ENCODE measurements at places on chromosomes 13 and 19.
A peak's percentile ranks its signal among the peaks of the same experiment; 100 is the strongest.

DNA sequence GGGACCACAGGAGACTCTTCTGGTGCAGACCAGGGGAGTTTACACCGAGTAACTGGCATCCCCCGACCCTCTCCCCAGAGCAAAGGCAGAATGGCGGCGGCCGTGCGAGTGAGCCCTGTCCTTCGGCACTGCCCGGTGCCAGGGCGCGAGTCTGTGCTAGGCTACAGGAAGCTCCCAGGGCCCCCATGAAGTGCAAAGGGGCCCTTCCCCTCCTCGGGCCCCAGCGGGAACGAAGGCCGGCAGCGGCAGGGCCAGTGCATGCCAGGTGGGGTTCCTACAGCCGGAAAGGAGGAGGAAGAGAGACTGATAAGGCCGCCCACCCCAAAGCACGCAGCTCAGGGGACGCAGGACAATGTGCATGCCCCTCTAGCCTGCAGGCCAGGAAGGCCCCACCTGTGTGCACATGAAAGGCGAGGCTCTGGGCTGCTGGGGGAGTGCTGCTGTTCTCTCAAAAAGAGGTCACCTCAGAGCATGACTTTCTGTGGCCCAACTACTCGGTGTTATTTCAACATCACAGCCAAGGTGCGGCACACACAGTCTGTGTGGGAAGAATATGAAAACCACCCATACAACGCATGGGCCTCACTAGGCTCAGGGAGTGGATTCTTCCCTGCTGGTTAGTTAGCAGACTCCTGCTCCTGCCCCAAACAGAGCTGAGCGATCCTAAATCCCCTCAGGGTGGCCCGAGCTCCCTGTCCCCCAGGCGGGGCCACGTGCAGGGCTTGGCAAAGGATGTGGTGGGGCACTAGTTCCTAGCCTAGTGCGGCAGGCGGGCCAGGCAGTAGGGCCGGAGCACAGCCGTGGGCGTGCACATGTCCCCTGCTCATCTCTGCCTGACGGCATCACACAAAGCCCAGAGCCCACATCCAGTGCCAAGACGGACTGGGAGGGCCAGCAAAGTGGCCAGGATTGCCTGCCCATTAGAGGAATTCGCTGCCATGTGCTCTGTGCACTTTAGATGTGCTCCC, 28.4 kb upstream of the TIMM44 start:
- no peak for DNase-seq

- no peak for DNase-seq
These were observed 192.6 kb upstream of the UBL3 start for GRCh38 chr13:30042891-30043630.

DNA sequence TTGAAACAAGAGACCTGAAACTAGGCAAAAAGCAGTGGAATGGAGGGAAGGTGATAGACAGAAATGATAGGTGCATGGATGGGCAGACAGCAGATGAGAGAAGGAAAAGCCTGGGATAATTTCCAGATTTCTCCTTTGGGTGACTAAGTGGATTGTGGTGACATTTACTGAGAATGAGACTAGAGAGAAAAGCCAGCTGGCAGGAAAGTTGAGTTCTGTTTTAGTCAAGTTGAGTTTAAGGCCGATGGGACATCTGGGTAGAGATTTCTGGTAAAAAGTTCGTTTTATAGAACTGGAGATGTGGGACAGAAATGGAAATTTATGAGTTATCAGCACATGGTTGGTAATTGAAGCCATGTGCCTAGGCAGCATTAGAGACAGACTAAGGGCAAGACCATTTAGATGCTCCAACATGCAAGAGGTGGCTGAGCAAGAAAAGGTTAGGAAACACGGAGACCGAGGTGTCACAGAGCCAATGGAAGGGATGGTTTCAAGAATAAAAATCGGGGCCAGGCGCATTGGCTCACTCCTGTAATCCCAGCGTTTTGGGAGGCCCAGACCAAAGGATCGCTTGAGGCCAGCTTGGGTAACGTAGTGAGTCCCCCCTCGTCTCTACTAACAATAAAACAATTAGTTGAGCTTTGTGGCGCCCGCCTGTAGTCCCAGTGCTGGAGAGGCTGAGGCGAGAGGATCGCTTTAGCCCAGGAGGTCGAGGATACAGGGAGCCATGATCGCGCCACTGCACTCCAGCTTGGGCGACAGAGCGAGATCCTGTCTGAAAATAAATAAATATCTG, 9.6 kb upstream of the DGKH start:
- DNase-seq: no peak

GRCh38 chr13:89953581-89953980, 1393.9 kb upstream of the MIR17HG start:
- DNase-seq: no peak

DNA sequence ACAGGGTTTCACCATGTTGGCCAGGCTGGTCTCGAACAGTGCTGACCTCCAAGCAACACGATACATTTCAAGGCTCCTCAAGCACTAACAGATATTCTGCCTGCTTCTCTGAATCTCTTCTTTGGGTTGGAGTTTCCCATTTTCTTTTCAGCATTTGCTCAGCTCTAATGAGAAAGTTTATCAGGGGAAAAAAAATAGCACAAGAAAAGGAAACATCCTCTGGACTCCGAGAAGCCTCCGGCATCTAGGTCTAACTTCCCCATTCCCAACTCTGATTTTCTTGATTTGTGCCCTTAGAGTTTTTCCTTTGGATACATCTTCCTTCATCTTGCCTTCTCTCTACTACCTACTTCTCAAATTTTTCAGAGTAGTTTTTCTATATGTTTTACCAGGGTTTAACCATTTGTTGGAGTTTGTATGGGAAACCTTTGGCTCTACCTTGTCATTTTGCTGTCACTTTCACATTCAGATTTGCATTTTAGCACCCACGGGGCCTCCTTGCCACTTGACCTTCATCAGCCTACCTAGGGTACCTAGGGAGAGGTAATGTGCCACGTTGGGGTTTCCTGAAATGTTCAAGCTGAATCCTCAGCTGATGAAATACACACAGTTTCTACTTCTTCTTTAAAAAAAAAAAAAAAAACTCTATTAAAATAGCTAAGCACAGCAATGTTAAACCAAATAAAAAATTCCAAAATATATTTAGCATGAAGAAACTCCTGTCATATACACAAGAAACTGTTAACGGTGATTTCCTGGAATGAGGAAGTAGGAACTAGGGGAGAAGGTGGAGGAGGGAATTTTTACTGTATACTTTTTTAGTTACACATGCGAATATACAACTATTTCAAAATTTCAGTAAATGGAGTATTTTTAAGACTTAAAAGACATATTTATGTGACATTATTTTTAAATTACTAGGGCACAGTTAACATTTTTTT, 5.1 kb upstream of the USP12 start:
- DNase-seq: no peak

DNA sequence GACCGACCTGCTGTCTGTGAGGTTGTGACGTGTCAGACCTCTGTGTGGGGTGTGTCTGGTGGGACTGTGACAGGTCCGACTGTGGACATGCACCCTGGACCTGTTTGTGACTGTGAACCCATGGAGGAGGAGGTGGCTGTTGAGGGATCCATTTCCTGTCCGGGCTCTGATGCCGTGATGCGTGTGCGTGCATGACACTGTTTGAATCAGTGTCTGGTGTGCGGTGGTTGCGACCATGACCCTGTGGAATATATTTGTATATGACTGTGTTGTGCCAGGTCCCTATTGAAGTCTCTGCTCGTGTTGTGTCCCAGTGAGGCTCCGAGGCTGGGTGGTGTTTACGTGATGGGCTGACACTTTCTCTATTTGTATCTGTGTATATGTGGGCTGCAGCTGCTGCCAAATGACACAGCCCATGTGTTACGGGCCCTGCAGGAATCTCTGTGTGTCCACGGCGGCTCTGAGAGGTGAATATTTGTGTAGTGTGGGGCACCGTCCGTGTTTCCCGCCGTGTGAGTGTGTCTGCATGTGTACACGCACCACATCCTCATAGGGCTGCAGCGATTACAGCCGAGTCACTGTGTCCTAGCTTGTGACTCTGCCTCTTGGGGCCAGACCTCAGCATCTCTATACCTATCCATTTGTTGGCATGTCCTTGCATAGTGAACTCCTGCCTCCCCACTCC, 18.3 kb downstream of the CCDC97 start:
- no peak for DNase-seq

GRCh38 chr19:51121257-51121656, 3.4 kb upstream of the SIGLEC9 start:
- no peak for DNase-seq

DNA sequence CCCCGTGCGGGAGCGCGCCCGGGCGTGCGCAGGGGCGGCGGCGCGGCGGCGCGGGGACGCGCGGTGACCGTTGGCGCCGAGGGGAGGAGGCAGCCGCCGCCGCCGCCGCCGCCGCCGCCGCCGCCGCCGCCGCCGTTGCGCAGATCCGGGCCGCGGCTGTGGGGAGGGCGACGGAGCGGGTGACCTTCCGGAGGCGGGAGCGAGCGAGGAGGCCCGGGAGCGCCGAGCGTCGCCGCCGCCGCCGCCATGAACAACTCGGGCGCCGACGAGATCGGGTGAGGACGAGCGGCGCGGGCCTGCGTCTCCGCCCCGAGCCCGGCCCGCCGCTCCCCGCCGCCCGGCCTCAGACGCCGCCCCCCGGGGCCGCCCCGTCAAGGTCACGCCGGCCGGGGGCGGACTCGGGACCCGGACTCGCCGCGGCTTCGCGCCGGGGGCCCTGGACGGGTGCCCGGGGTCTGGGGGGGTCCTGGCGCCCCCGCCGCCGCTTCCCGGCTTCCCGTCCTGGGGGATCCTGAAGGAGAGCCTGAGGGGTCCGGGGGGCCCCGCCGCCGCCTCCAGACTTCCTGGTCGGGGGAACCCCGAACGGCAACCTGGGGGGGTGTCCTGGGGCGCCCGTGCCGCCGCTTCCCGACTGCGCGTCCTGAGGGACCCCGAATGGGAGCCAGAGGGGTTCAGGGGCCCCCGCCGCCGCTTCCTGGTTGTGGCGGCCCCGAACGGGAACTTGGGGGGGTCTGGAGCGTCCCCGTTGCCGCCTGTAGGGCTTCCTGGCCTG, at the start of gene DAZAP1:
TSS of gene DAZAP1 (plus strand) at position 59 of the 772 bp plus-strand sequence. CDS start at position 247, 188 bp downstream.
- DNase-seq: peak; percentile 10

DNA sequence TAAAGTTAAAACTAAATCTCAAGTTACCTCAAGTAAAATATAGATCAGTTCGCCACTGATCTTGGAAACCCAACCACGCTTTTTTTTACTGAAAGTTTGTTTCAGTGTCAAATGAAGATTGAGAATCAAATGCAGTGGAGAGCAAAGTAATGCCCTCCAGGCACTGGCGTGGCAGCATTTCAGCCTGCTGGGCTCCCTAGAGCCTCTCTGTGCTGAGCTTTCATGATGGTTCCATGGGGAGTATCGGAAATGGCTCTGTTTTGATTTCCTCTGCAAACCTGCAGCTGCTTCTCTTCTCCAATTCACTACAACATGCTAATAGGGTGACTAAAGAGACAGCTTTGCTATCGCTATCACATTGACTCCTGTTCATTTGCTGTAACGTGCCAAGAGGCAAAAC, 141.6 kb downstream of the FGF14 start:
- DNase-seq: no peak

DNA sequence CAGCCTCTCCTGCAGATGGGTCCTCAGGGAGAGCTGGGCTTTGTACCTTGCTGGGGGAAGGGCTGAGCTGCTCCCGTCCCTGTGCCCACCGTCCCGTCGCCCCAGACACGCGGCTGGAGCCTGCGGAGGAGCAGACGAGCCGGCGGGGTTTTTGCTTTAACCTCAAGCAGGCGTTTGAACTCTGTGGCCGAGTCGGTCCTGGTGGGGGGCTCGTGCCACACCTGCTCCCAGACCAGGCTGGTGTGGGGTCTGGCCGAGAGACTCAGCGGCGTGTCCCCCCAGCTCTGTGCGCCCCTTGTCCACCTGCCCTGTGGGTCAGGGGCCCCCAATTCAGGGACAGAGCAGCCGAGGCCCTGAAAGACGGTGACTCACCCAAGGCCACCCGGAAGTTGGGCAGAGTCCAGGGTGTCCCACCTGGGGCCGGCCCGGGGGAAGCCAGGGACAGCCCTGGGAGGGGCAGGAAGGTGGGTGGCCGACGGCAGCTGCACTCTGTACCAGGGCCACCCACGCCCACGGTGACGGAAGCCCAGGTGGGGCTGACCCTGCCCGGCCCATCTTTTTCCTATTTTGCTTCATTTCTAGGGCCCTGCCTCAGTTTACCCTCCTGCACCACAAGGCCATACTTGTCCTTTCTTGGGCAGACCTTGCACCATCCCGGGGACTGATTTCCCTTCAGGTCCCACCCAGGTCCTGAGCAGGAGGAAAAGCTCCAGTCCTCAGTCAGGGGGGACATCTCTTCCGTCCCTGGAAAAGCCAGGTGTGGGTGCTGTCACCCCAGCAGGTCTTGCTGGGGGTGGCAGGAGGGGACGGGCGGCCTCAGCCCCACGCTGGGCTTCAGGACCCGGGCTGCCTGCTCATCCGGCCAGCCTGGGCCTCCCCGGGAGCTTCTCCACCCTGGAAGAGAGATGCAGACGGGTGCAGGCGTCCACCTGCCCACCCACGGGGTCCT, 5.3 kb downstream of the EFNA2 start:
- DNase-seq: no peak
